ENCODE measurements at places on chromosomes 13 and 19.
A peak's percentile ranks its signal among the peaks of the same experiment; 100 is the strongest.

- no peak for DNase-seq
Measured at GRCh38 chr13:27077451-27077850, 94.2 kb downstream of the USP12 start.

DNA sequence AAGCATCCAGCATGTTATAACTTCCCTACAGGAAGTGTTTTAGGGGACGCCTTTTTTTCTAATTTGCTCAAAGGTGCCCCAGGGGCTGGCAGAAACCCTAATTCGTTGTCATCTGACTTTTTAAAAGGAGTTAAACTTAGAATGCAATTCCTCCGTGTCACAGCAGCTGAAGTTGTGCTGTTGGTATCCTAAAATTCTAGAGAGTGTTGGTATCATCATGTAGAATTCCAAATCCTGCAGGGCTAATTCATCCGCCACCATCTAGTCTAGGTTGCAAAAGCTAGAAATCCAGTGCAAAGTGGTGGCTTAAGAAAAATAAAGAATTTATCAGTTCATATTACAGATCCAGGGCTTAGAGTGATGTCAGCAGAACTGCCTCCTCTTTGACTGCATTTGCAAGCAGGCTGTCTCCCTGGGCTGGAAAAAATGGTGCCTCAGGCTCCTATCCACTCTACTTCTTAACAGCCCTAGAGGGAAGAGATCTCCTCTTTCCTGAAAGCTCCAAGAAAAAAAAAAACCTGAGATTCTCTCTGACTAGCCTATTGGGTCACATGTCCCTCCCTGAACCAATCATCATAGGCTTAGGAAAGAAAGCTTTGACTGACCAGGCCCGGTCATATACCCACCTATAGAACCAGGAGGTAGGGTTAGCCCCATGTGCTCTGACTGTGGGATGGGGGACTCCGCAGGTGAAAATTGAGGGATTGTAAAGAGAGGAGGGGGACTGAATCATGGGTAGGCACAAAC lies 73.0 kb downstream of the MAP4K1 start:
- no peak for DNase-seq

- DNase-seq = no peak
Measured at GRCh38 chr19:46451352-46451751, 20.0 kb downstream of the PNMA8A start.

DNA sequence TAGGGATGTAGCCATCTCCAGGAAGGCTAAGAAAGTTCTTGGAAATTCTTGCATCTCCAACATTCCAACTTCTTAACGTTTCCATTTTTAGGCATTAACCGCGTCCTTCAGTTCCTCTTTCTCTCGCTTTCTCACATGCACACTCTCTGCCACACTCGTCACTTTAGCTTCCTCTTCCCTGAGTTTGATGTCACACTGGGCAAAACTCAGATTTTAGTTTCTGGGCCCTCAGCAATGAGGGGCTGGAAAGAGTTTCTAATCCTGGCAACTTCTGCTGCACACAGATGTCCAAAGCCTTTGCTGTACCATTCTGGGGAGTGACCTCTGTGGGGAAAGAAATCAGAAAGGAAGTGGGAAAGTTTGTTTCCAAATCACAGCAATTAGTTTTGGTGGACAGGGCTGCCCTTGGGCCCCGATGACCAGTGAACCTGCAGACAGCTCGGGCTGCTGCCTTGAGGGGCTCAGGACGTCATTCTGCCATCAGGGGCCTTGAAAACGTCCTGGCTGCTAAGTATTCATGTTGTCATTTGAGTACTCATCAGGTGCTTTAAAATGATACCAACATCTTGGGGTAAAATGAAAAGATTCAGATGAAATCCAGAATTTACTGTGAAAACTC lies 89.3 kb downstream of the KL start:
- no peak for DNase-seq

DNA sequence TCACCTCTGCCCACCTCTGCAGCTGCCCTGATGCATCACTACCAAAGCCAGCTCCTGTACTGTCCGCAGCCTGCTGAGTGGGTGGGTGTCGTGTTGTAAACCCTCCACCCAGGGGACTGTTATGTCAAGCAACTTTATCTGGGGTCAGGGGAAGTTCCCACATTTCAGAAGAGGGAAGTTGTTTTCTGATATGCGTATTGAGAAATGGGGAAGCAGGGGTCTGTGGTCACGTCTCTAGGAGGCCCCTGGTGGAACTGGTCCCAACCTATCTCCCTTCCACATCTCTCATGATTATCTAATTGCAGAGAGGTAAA lies 31.2 kb downstream of the CLEC17A start:
- DNase-seq = no peak

- DNase-seq = no peak
Measured at GRCh38 chr13:76023652-76024051, 387.5 kb downstream of the LMO7 start.

DNA sequence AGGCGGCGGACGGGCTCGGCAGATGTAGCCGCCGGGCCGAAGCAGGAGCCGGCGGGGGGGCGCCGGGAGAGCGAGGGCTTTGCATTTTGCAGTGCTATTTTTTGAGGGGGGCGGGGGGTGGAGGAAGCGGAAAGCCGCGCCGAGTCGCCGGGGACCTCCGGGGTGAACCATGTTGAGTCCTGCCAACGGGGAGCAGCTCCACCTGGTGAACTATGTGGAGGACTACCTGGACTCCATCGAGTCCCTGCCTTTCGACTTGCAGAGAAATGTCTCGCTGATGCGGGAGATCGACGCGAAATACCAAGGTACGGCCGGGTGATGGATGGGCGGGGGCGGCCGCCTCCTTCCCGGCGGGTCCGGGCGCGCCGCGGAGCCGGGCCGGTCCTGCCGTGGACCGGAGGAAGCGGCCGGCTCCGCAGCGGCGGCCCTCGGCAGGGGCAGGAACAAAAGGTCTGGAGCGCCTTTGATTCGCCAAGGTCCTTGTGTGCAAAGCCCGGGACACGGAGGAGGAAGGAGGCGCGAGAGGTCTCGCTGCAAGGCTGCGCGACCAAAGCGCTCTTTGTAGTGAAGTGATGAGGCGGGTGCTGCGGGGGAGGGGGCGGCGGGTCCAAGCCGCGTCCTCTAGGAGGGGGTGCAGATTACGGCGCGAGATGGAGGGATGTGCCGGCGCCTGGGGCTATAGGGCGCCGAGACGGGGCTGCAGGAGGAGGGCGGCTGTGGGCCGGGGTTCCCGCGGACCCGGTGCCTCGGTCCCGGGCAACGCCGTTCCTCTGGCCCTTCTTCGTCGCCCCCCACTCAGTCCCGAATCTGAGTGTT lies 689 bp downstream of the ING1 start:
- DNase-seq = peak; percentile 71

DNA sequence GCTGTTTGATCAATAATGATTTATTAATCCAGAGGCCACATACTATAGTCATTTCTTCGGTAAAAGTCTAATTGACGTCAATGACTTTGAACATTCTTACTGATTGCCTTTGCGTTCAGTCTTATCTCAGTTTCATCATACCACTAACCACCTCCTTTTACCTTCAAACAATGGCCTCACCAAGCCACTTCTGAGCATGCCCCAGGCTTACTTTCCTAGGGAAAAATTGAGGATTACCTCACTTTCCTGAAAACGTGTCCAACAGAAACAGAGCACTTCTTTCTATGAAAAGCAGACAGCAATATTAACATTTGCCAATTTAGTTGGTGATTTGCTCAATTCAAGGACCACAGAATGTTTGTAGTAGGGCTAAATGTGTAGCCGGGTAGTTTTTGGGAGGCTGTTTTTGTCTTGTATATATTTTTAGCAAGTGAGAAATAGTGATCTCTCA lies 157.6 kb downstream of the KLF5 start:
- no peak for DNase-seq

- DNase-seq = no peak
Measured at GRCh38 chr19:2215281-2215751, 20.8 kb downstream of the PLEKHJ1 start.

DNA sequence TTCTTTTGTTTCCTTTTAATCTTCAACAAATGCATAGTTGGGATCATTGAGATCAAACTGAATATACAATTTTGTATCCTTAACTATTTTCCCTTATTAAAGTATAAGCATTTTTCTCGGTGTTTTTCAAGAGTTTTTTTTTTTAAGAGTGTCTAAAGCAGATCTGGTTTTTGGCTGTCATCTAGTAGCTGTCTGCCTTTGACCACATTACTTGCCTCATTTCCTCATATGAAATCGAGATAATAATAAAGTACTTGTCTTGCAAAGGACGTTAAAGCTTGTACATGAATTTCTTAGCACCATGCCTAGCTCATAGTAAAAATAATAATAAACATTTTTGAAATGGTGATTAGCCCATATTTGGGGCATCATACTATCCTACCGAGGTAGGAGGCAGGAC lies 121.2 kb downstream of the PDS5B start:
- DNase-seq = no peak

DNA sequence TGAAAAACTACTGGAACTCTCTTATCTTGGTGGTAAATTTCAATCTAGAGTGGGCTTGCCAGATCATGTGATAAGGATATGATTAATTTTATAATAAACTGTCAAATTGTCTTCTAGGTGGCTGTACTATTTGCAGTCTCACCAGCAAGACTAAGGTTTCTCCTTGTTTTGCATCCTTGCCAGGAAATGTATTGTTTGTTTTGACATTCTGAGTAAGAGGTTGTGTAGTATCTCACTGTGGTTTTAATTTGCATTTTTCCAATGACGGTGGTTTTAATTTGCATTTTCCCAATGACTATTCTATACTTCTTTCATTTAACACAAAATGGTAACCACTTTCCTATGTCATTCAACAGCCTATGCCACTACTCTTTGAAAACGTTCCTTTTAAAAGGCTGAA lies 2.0 kb downstream of the CAB39L start:
- DNase-seq = no peak

DNA sequence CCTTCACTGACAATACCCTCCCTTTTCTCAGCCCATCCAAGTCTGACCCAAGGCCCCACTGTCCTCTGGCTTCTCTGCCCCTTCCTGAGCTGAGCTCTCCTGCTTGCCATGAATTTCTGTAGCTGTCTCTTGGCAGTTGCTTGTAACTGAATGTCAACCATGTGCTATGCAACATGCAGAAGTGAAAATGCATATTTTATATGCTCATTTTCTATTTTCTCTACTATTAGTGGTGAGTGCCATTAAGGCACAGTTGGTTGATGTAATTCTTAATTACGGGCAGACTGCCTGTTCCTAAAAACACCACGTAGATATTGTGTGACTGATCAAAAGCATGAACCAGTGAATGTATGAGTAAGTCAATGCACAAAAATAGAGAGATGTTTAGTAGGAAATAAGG lies 29.6 kb downstream of the TNFSF11 start:
- no peak for DNase-seq

DNA sequence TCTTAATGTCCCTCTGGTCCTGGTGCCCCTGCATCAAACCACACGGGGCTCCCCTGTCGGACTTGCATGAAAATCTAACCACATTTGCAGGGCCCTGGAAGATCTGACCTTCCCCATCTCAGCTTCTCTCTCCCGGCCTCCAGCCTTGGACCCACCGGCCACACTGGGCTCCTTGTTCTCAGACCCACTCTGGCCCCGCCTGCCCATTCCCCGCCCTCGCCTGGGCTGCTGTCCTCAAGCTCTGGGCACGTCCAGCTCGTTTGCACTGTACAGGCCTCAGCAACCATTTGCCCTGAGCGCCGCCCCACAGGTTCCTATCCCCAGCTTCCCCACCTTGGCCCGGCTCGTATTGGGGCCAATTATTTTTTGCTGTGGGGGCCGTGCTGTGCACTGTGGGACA lies 10.5 kb downstream of the MYO9B start:
- DNase-seq = no peak

DNA sequence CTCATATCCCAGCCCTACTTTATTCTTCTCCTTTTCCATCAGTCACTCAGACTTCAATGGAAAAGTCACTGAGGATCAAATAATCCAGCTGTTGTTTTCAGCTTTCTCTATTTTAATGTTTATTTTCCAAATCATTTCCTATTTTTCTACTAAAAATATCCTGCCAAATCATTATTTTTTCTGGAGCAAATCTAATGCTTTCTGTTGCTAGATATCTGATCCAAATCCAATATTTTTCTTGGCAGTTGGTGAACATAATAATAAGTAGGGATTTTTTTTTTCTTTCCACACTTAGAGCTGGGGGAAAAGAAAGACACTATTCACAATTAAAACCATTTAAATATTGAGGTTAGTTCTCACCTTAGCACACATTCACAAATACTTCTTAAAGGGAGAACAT lies 656.1 kb downstream of the DACH1 start:
- no peak for DNase-seq

DNA sequence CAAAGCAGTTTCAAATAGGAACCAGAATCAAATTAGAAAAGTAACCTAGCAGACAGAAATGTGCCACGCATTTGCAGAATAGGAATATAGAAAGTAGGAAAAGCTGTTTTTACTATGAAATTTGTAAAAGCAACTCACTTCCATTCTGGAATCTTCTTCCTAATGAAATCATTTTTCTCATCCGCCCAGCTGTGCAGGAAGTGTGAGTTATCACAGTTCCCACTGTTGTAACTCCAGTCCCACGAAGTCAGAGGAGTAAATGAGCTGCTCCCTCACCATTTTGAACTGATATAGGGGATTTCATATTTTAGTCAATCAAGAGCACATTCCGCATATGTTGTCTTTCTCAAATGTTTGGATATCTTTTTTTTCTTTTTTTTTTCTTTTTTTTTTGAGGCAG lies 230.8 kb downstream of the TBC1D4 start:
- DNase-seq = no peak

DNA sequence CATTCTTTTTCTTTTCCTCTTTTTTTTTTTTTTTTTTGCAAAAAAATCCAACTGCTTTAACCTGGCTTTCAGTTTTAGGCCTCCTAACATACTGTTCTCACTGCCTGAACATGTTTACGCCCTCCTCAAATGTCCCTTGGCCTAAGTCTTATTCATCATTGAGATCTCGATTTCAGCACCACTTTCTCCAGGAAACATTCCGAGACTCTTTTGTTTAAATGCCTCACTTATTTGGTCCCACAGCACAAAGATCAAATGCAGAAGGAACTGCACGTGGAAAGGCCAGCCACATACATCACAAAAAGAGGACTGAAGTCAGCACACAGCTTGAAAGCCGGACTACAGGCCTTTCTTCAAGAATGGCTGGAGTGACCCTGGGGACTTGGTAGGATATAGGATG lies 79.2 kb upstream of the POMP start:
- no peak for DNase-seq

DNA sequence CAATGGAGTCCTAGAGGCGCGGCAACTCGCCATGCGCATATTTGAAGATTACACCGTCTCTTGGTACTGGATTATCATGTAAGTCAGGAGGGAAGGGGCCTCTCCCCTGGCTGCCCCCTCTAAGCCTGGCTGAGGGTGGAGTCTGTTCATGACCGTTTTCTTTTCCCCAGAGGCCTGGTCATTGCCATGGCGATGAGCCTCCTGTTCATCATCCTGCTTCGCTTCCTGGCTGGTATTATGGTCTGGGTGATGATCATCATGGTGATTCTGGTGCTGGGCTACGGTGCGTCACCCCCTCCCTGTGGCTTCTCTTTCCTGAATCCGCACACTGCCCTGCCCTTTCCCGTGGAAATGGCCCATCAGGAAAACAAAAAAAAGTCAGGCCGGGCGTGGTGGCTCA lies 6.5 kb downstream of the SLC44A2 start:
- no peak for DNase-seq

- peak; percentile 23 for DNase-seq
Measured at GRCh38 chr19:31054430-31054829, 294.8 kb downstream of the TSHZ3 start.

Measured in activated CD8-positive, alpha-beta memory T cell treated with anti-CD3 and anti-CD28 coated beads, Interleukin-2, amount 50 U/mL, for 4 hours (primary cell).